Stimulated activated CD8-positive, alpha-beta memory T cell treated with anti-CD3 and anti-CD28 coated beads, Interleukin-7, amount 100 ng/mL, for 1 hour (primary cell): ENCODE measurements at places on chromosomes 3 and 15.

- DNase-seq, result no peak
Measured at GRCh38 chr3:109234300-109234699, 82.0 kb downstream of the DPPA2 start.

GRCh38 chr3:71102111-71102983 lies 481.2 kb downstream of the FOXP1 start:
- DNase-seq, result no peak

- DNase-seq, result no peak
Measured at GRCh38 chr3:72427624-72428023, 420.6 kb downstream of the SHQ1 start.

GRCh38 chr3:69712933-69713332 lies 26.3 kb upstream of the MITF start:
- no peak for DNase-seq

DNA sequence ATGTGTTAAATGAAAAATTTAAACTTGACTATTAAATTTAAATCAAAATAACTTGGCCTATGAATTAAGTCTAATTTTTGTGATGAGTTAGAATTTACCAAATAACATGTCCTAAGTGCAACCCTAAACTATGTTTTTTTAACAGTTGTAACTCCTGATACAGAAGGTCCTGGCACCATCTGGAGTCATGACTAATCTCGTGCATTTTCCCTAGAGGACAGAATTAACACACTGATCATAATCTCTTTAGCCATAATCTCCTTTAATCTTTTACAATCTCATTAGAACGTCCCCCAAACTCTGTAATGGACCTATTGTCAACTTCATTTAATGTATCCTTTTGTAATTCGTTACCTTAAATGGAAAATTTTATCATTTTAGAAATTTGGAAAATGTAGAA lies 100.6 kb downstream of the SUCNR1 start:
- DNase-seq, result no peak

GRCh38 chr15:71237456-71238188 lies 122.4 kb downstream of the THSD4 start:
- DNase-seq, result no peak

DNA sequence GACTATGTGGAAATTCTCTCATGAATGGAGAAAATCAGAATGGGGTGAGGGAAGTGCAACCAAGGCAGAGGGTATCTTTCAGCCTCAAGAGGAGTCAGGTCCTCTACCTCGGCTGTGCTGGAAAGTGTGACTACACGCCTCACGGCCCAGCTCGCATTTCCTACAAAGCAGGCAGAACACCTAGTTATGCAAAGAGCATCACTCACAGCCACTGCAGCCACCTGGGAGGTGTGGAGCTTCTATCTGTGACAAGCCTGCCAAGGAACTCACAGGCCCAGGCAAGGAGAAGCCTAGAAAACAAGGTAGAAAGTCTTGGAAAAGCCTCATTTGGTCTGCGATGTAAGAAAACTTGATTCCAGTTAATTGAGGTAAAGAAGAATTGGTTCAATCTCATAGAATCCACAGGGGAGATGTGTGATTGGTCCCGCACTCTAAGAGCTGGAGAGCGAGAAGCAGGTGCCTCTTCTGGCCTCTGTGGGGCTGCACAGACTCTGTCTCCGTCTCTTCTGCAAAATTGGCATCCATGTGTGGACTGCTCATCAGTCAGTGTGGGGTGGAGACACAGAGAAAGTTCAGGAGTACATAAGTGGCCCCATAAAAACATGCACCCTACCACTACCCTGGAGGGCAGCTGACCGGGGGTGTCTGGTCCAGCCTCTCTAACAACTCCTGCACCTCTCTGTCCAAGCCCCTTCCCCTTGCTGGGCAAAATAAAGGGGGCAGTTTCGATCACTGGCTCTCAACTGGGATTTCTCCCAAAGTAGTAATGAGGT lies 76.8 kb downstream of the TAMM41 start:
- DNase-seq, result no peak

DNA sequence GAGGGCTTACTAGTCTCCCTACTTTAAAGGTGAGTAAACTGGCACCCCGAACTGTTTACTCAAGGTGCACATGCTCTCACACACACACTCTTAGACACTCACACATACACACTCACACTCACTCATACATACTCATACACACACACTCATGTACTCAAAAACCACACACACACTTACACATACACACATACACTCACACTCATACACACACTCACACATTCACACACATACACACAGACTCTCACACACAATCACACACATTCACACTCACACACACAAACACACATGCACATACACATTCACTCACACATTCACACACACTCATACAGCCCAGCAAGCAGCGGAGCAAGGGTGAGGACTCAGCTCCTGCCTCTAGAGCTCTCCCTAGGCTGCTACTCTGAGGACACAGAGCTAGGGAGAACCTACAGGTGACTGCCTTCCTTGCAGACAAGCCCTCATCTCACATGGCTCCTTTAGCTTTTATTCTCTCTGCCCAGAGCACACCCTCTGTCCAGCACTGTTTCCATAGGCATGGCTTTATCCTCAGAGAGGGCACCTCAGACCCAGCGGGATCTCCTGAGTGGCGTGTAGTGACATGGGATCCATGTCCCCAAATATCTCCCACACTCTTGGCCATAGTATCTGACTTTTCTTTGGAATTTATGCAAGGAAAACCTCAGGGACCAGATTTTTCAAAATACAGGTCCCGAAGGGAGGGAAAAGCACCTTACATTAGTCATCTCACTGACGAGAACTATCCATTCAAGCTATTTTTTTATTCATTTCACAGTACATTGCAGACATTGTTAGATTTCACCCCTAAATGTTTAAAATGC lies 26.2 kb upstream of the ATG7 start:
- DNase-seq, result no peak
